Left kidney (tissue), 8 donors: ENCODE measurements at places on chromosomes 7 and 10. TPM values are rescaled to one million over a fixed set of nuclear protein-coding genes. Genes with fewer than 3 reads are reported as not detected.
A peak's percentile ranks its signal among the peaks of the same experiment; 100 is the strongest.

DNA sequence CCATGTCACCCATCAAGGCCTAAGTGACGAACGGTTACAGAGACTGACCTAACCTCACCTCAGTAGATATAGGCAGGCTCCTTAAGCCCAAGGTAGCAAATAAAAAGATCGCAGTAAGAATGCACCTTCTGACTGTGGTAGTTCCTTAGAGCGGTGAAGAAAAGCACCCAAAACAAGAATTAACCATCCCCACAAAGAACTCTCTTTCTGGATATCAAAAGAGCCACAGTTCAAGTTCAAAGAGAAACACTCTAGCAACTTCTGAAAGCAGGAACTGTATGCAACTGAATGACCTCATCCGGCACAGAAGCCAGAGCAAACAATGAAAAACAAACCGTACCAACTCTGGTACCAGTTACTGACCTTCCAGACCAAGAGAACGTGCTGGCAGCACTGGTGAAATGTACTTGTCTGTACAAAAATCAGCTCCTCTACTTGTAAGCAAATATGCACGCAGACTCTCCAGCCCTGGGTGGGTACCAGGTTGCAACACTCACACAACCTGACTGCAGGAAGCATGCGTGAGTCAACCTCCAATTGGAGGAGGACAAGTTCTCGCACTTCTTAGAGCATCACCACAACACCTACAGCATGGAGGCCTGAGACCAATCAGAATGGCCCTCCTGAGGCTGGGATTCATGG is 202.7 kb downstream of the FAM107B start:
- DNase-seq = no peak

DNA sequence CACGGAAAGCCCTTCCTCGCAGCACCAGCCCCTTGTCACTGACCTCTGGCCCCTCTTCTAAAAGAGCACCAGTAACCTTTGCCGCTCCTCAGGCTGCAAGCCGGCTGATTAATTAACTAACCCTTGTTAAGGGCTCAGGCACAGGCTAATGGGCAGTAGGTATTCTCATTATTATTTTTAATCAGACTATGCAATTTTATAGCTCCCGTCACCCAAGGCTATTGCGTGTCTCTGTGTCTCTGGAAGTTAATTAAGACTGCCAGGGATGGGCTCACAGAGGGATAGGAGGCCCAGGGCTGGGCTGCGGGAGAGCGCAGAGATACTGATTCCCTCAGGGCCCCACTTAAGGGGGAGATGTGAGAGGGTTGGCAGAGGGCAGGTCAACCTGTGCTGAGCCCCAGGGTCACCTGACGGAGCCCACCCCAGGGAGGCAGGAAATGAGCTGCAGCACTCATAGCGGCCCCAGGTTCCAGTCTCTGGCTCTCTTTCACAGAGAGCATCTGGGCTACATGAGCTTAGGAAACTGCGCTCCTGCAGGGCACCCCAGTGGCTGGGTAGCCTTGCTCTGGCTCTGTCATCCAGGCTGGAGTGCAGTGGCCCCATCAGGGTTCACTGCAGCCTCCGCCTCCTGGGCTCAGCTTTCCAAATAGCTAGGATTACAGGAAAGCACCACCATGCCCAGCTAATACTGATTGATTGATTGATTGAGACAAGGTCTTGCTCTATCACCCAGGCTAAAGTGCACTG is 92.2 kb upstream of the LRRC4 start:
- no peak for DNase-seq

CPN1 gene
- 3.0 TPM for polyA plus RNA-seq

CPED1 gene
- polyA plus RNA-seq = 43.4 TPM

GRCh38 chr7:12481722-12482121 is 78.1 kb upstream of the VWDE start:
- DNase-seq = no peak

DNA sequence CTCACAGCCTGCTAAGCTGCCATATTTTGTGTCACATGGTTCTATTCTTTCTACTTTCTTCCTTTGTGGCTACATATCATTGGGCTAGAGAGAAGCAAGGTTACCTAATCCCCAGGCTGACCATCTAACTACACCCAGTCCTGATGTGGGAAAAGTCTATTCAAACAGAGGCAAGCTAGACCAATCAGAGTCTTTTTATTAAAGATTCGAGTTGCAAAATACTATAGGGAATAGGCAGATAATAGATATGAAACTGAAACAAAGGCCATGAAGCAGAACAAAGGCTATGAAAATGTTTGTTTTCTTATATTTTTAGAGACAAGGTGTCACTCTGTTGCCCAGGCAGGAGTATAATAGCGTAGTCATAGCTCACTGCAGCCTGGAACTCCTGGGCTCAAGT is 36.7 kb downstream of the MTERF1 start:
- DNase-seq = no peak

GRCh38 chr7:4006687-4007086 is 675.4 kb upstream of the FOXK1 start:
- DNase-seq = peak; percentile 15

- peak; percentile 74 for DNase-seq
Observed at GRCh38 chr7:82443547-82444219, at the start of gene CACNA2D1. CACNA2D1 (minus strand) TSS chr7:82443777.

DNA sequence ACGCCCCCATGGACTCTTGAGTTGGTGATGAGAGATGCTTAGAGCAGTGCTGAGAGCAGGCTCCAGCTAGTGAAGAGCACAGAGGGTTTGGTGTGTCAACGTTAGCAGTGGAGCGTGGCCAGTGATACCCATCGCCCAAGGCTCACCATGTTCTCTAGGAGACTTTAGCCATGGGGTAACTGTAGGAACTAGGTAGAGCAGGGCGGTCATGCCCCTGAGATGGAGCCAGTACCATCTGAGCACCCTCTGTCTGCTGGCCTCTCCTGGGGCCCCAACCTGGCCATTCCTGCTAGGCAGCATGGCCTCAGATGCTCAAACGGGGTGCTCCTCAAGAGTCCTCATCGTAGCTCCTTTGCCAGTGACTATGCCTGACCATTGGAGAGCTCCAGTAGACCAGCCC is 179.7 kb downstream of the KCND2 start:
- DNase-seq = no peak

- no peak for DNase-seq
Observed at GRCh38 chr10:78904196-78904595, 164.6 kb upstream of the ZMIZ1 start.

- no peak for DNase-seq
Observed at GRCh38 chr10:129305046-129305445, 162.0 kb upstream of the MGMT start.

CYP2C19 gene
- polyA plus RNA-seq = 0.12 TPM

GPRIN2 gene
- 4.0 TPM for polyA plus RNA-seq

DNA sequence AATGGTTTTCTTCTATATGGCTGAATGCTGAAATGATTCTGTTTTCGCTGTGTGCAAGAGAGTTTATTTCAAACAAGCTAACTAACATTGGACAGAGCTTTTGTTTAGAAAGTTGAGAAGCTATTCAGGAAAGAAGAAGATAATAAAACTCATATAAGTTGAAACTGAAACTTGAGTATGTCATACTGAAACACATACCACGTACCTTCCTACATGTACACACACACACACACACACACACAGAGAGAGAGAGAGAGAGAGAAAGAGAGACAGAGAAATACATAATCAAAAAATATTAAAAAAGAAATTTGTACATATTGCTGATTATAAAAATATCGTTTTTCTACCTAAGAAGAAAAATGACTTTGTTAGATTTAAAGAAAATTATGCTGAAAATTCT is 561.9 kb upstream of the KCND2 start:
- DNase-seq = no peak

DNA sequence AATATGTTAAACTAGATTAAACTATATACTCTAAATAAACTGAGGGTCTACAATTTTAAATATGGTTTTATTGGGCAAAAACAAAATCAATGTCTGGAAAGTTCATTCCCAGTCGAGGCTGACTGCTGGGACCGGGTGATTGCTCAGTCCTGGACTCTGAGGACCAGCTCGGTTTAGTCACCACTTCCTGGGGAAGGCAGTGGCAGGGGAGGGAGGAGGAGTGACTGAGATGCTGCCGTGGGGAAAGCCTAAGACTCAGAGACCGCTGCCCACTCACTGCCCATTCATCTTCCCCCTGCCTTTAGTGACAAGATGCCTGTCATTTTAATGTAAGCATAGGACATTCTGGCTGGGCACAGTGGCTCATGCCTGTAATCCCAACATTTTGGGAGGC is 29.0 kb downstream of the ATOH7 start:
- DNase-seq = no peak

DNA sequence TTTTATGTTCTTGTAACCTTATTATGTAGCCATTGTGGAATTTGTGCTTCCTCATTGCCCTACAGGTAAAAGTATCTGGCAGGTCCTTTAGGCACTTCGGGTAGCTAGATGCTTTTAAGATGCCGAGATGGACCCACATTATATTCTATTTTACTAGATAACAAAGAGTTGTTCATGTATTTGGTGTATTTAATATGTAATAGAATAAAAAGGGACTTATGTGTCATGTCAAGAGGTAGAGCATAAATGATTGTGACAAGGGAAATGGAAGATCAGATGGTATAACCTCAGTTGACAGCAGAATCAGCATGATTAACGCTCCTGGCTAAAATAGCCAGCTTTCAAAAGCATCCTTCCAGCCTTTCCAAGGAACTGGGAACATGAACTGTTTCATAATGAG is 50.6 kb downstream of the NPY start:
- no peak for DNase-seq

GRCh38 chr10:125448596-125448995 is 234.4 kb downstream of the TEX36 start:
- DNase-seq = no peak

TWIST1 gene
- 6.6 TPM for polyA plus RNA-seq

ABCC2 gene
- 15.2 TPM for polyA plus RNA-seq

CNPY1 gene
- polyA plus RNA-seq = not detected

UBE3C gene
- polyA plus RNA-seq = 51.9 TPM

AMPH gene
- 20.0 TPM for polyA plus RNA-seq

AOAH gene
- 1.7 TPM for polyA plus RNA-seq

DNA sequence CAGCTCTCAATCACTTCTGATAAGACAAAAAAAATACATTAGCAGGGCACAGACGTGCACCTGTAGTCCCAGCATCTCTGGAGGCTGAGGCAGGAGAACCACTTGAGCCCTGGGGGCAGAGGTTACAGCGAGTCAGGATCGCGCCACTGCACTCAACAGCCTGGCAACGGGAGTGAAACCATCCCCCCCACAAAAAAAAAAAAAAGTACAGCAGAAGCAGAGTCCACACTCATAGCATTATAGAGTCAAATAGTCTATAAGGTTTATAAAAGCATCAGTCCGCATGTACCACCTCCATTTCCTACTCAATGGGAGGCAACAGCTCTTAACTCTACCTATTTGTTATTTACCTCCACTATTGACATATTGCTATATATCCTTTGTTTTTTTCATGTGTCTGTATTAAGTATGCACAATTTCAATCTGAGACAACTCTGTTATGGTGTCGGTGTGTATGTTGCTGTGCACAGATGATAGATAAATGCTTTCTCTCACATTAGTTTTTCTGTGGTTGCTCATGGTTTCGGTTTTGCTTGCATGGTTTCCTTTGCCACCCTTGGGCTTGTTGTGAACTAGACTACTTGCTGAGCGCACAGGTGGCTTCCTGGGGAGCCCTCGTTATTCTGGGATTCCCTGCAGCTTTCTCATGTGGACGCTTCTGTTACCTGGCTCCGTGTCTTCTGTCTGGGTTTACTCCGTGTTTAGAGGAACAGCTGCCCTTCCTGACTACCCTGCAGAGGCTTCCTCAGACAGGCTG is 40.4 kb downstream of the PROSER2 start:
- no peak for DNase-seq

GRCh38 chr7:1309290-1309689 is 76.6 kb downstream of the UNCX start:
- DNase-seq = no peak

DNA sequence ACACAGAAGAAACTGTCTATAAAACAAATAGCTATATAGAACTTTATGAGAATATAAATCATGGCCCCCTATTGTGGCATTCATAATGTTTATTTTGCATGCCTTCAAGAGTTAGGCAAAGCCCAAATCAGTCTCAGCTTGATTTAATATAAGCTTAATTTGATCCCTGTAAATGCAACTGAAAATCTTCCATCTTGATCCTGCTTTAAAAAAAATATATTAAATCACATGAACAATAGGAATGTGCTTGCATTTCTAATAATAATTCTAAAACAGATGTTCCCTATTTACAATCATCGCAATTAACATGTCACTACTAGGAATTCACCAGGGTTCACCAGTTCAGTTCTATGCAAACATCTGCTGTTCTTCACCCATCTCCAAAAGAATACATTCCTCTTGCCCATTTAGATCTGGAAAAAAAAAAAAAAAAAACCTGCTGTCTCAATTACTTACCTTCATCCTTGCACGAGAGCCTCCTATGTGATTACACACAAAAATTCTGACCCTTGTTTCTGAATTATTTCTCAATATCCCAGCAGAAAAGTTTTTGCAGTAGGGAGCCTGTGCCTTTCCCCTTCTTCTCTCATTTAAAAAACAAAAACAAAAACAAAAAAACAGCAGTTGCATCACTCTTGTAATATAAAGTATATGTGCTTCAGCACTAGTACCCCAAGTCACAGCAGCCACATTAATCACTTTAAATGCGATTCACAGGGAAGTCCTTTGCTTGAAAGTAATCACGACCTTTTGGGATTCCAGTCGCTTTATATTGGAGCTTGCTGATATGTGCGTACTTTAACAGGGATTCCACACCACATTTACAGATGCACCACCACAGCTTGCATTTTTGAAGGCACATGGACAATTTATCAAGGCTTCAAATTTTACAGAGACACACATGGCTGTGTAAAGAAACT is 194.8 kb upstream of the KMT2E start:
- DNase-seq = no peak

DNA sequence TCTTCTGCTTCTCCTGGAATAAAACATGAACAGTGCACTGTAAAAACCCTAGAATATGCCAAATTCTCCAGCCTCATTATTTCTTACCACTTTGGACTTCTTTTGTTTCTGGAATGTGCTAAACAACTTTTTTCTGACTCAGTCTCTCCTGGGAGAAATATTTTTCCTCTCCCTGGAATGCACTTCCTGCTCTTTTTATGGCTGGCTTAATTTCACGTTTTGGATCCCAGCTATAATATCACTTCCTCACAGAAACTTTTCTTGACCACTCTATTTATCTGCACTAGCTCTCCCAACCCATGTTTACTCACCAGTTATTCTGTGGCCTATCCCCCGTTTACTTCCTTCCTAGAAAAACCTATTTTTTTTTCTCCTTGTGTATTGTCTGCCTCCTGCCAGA is 26.7 kb downstream of the ABCB5 start:
- no peak for DNase-seq
